ENCODE measurements at places on chromosomes 12 and 14. TPM values are rescaled to one million over a fixed set of nuclear protein-coding genes. Genes with fewer than 3 reads are reported as not detected.

DNA sequence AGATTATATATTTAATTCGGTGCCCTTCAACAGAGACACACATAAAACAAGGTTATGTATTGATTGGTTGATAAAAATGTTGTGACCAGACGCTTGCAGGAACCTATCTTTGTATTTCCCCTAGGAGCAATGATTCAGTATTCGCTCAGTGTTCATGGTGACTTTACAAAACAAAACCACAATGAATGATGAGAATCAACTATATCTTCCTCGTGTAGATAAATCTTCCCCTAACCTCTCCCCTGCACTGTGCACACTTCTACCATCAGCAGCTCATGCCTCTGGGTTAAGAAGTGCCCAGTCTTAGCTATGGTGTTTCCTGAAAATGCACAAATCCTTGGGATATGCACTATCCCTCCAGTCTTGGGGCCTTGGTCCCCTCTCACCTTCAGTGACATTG is 16.3 kb downstream of the RIN3 start:
- no peak for DNase-seq

DNA sequence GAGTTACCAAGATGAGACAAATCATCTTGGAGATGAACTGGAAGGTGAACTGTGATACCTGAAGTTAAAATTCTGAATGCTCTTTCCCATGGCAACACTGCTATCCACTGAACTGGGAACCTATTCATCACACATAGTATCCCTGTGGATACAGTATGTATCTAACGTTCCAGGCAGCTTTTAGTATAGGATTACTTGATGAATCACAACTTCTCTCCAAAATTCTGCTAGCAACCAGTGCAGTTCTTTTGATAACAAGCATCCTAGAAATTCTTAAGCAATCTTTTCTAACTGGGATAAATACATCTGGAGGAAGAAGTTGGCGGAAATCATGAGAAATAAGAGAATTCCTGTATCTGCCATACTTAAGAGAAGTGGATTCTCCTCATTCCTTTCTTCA is 66.4 kb downstream of the PAWR start:
- DNase-seq: no peak

DNA sequence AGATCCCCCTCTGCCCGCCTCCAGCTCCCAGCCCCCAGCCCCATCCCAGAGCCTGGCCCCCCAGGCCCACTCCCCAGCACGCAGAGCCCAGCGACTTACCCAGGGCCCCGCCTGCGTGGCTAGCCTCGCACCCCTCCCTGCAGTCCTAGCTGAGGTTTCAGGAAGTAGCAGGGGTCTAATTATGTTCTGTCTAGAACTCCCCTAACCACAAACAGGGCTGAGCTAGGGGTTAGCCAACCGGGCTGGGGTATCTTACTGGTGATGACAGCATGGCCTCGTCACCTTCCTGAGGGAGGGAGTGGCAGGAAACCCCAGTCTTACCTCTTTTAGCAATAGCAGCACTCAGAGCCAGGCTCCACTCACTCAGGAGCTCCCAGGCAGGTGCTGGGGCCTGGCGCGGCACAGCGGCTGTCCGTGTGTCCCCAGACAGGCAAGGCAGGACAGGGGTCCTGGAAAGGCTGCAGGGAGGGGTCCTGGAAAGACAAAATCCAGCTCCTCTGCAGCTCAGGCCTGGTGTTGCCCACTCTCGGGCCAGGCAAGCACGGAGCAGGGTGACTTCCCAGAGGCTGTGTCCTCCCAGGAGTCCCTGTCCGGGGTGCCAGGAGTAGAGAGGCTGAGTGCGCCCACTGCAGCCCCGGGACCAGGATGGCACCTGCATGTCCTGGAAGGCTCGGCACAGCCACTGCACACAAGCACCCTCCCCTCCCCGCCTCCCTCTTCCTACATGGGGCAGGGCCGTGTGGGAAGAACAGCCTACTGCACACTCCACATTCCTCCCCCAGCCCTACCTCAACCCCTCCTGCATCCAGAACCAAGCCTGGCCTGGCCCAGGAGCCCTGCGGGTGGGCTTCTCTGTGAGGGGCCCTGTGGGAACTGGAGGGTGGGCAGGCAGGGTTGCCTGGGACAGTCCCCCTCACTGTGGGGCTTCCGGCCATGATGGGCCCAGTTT is at the start of gene GPR132:
Gene GPR132 (minus strand): TSS at position 151 of the 949 bp plus-strand sequence. CDS start 10,010 bp downstream, outside the sequence.
- no peak for DNase-seq

DNA sequence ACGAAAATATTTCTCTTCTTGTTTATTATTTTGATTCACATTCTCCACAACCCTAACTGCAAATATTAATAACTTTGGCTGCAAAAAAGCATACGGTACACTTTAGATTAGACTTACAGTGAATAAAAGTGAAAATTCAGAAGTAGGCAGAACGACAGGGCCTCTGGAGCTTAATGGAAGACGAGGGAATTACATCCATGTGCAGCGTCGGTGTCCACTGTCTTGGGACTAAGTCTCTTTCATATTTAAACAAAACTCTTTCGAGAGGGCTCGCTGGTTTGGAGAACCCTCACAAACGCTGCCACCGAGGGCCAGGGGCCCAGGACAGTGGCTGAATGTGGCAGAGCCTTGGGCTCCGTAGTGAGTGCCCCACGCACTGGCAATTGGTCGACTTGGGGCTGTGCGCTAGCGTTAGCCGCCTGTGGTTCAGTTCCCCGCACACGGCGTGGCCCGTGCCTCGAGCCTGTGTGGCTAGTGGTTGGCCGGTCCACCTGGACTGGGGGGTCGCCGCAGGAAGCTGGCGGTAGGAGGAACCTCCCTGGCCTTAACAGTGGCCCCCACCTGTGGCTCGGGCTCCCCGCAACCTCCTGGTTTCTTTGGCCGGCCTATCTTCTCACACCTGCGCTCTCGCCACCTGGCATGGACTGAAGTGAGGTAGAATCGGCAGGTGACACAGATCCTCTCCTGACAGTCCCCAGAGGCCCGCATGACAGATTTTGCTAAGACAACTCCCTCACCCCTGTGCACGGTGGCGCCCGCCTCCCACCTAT is 739 bp upstream of the PAX9 start:
- DNase-seq: no peak

DNA sequence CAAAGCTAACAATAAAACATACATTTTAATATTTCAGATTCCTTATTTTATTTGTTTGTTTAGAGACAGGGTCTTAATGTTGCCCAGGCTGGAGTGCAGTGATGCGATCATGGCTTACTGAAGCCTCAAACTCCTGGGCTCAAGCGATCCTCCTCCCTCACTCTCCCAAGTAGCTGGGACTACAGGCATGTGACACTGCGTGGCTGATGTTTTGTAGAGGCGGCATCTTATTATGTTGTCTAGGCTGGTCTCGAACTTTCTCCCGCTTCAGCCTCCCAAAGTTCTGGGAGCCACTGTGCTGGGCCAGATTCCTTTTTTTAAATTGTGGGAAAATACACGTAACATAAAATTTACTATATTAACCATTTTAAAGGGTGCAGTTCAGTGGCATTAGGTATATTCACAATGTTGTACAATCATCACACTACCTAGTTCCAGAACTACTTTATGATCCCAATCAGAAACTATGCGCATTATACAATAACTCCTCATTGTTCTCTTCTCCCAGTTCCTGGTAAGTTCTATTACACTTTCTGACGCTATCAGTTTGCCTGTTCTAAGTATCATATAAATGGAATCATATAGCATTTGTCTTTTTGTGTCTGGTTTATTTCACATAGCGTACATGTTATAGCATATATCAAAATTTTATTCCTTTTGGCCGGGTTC is 40.3 kb downstream of the ADIPOR2 start:
- DNase-seq: no peak

GRCh38 chr12:52056801-52057637 is 5.8 kb downstream of the NR4A1 start:
- no peak for DNase-seq

DNA sequence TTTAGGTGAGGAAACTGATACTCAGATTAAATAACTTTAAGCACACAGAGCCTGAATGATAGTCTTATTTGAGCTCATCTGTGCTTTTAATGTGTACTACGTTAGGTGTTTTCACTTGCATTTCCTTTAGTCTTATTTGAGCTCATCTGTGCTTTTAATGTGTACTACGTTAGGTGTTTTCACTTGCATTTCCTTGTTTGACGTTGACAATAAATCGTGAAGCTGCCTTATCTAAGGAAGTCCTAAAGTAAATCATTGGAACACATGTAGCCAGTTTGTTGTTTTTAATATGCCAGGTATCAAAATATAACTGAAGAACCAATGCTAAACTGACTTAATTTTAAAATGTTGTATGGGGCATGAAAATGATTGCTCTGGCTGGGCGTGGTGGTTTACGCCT is 2.0 kb downstream of the RAP1B start:
- DNase-seq: no peak

- no peak for DNase-seq
Observed at GRCh38 chr12:6189028-6189427, 11.2 kb upstream of the CD9 start.

DENND5B gene
- 5.0 TPM for total RNA-seq

Measured in K562 (cell line).